ENCODE measurements at places on chromosomes 7 and 10.

- no peak for DNase-seq
These were observed 201.9 kb downstream of the BMPER start for GRCh38 chr7:34107276-34107675.

GRCh38 chr7:28778786-28779185 lies 179.3 kb downstream of the TRIL start:
- no peak for DNase-seq

GRCh38 chr10:132305654-132306342 lies 2.0 kb downstream of the STK32C start:
- DNase-seq = no peak

DNA sequence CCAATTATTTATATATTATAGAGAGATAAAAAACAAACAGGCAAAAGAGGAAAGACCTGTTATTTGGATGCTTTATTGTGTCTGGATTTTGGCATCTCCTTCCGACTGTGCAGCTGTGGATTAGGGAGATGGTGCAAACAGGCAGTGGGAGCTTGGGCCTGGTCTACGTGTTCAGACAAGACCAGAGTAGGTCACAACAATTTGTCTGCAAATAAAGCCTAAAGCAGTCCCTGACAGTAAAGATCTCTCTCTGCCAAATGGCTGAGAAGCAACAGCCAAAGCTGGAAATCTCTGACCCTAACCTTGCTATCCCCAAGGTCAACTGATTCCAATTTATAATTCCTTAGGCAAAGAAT lies 82.0 kb downstream of the ABLIM1 start:
- DNase-seq = no peak

GRCh38 chr7:44693641-44694313 lies 54.9 kb upstream of the ZMIZ2 start:
- DNase-seq = no peak

GRCh38 chr10:73773152-73773879 lies 8.5 kb upstream of the CHCHD1 start:
- no peak for DNase-seq

DNA sequence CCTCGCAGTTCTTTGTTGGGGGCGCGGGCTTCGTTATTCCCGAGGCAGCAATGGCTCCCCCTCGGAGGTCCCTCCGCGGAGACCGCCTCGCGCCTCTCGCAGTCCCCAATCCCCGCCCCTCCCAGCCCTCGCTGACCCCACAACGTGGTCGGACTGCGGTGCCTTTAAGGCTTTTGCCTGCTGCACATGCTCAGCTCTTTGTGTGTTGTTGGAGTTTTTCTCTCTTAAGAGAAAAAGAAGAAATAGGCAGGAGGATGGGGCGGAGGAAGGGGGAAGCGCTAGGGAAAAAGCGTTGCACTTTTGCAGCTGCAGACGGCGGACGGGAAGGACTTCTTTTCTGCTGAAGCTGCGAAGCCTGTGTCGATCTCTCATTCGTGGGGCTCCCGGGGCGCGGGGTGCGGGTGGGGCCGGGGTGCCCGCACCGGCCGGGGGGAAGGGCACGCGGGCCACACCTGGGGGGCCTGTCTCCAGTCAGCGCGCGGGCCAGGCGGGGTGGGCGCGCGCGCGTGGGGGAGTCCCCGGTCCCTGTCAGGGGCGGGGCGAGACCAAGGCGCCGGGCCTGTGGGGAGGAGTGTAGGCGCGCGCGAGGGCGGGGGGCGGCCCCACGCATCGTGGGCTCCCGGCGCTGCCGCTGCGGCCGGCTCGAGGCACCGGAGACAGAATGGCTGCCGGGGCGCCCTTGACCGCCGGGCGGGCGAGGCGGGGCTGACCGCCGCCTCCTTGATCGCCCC lies 445 bp upstream of the ATRNL1 start:
- no peak for DNase-seq

GRCh38 chr7:47418601-47419309 lies 163.2 kb downstream of the TNS3 start:
- DNase-seq = no peak

DNA sequence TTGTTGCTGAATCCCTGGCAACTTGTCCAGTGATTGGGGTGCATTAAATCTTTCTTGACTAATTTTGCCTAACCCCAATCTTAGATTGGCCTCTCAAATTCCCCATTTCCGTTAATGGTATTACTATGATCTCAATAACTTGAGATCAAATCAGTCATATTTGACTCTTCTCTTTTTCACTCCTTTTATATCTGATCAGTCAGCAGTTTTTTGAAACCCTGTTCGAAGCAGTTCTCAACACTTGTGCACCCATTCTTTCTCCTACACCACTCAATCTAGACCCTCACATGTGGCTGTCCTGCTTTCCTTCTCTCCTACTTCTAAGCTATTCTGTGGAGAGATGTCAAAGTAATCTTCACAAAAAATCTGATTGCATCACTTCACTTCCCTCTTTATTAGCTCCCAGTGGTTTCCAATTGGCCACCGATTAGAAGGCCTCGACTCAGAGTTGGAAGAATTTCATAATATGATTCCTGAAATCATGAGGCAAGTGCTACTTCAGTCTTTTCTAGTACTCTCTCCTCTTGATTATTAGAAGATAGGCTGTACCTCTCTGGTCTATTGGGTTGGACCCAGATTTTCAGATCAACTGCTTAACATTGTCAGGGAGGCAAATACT lies 128.9 kb downstream of the ZNF365 start:
- no peak for DNase-seq

- DNase-seq = no peak
These were observed 25.0 kb downstream of the VTI1A start for GRCh38 chr10:112471878-112472487.

GRCh38 chr10:10869592-10869991 lies 148.1 kb upstream of the CELF2 start:
- no peak for DNase-seq

GRCh38 chr7:133207687-133208086 lies 45.2 kb upstream of the EXOC4 start:
- no peak for DNase-seq

- peak; percentile 59 for DNase-seq
These were observed 221.7 kb downstream of the PHTF2 start for GRCh38 chr7:78020136-78020873.

DNA sequence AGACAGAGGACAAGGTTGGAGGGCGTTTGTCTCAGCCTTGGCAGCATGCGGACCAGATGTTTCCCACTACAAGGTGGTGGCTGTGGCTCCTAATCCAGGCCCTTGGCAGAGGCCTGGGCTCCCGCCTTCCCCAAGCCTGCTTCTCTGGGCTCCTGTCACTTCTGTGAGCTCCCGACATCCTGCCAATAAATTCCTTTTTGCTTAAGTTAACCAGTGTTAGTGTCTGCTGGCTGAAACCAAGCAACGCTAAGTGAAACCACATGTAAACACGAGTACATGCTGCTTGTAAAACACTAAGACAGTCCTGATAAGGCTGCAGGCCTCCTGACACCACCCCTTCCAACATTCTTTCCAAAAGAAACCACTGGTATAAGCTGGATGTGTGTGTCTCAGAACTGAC lies 263.6 kb upstream of the ZMIZ1 start:
- DNase-seq = no peak

GRCh38 chr10:73899423-73899822 lies 11.5 kb upstream of the PLAU start:
- no peak for DNase-seq

DNA sequence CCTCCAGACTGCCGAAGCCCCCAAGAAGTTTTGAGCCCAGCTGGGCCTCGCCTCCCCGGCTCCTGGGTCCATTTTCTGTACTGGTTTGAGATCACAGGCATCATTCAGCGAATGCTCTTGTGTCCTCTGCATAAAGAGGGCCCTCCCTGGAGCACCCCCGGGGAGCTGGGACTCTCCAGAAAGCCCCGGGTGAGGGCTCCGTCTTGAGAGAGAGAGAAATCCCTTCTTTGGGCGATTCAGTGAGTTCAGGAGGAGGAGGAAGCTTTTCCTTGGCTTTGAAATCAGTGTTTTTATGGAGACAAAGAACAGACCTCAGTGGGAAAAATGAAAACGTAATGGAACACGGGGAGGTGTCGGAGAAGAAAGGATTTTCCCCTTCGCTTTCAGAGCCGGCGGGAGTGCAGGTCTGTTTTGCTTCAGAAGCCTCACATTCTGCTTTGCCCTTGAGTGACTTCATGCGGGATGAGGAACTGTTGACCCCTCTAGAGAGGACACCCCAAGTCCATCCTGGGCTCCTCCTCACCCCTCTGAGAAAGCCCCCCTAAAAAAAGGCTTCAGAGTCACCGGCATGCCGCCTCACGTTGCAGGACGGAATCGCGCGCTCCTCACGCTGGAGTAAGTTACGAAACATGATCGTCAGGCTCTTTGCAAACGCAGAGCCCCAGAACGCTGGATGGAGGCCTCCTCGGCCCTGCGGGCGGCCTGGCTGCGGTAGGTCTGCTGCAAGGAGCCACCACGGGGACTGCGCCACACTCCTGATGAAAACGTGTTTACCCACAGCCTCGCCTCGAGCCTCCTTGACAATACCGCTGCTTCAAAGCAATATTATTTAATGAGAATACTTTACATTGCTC lies 8.5 kb upstream of the AP5Z1 start:
- no peak for DNase-seq

DNA sequence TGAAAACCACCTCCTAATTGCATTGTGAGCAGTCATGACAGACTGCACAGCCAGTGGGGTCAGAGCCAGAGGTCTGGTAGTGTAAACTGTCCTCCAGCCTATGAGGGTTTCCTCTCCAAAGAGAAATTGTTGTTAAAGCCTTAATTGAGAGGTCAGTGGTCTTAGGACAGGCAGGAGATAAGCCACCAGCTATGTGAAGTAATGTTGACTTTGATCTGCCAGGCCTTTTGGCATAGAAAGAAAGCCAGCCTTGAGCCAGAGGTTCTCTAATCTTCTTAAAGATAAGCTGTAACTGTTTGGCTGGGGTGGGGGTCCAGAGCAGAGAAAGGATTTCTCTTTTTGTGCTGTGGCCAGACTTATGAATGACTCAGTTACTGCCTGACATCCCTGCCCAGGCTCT lies 248.4 kb downstream of the WDR11 start:
- no peak for DNase-seq

DNA sequence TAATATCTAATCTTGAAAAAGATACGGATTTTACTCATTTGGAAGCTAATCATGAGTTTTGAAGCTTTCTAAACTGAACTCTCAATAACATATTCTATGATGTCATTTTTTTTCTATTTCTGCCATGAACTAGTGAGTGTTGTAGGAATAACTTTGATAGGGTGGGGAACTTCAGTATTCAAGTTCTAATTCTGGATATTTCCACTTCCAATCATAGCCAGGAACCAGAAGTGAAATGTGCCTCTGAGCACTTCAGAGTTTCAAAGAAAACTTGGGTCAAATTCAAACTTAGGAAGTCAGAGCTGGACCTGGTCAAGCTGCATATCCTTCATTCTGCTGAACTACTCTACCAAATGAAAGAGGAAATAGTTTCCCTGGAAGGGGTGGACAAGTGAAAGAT lies 847 bp downstream of the AGMO start:
- DNase-seq = no peak

- DNase-seq = no peak
These were observed 67.5 kb upstream of the INSIG1 start for GRCh38 chr7:155230169-155230593.

DNA sequence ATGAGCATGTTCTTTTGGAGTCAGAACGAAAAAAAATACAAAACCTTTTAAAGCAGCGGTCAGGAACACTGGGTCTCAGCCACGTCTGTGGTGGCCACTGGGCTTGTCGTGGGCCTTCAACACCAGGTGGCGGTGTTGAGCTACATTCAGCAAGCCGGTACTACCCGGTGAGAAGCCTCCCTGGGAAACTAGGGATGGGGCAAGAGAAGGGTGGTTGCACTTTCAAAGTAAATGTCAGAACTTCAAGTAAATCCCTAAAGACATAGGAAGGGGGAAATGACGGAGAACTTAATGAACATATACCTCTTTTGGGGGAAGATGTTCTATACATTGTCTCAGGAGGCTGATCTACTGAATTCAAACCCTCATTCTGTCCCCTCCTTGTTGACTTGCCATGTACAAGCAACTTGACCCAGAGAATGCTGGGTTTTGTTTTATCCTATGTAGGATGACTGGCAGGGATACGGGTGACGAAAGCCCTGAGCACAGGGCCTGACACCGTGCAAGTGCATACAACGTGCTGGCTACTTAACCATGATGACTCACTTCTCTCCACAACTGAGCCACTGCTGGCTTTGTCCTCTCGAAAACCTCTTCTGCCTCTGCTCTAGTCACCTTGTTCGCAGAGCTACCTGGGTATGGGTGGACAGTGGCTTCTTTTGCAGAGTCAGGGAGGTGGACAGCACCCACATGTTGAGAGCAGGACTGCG lies 49.0 kb upstream of the BAMBI start:
- DNase-seq = peak; percentile 14

- DNase-seq = no peak
These were observed 4.2 kb downstream of the IKZF1 start for GRCh38 chr7:50308532-50309385.

DNA sequence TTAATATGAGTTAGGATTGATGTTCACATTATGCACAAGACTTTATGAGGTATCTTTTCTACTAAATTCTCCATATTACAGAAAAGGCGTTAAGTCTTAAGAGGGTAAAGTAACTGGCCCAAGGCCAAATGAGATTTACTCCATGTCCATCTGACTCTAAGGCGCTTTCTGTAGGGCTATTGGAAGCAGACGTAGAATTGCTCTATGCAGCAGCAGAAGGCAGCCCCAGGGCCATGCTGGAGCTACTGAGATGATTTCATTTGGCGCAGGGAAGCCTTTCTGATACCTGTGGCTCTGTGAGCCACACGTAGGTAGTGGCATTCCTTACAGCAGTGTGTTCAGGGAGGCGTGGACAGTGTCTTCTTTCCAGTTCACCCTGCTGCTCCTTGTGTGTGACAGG lies 133.1 kb downstream of the SH2D4B start:
- DNase-seq = no peak

DNA sequence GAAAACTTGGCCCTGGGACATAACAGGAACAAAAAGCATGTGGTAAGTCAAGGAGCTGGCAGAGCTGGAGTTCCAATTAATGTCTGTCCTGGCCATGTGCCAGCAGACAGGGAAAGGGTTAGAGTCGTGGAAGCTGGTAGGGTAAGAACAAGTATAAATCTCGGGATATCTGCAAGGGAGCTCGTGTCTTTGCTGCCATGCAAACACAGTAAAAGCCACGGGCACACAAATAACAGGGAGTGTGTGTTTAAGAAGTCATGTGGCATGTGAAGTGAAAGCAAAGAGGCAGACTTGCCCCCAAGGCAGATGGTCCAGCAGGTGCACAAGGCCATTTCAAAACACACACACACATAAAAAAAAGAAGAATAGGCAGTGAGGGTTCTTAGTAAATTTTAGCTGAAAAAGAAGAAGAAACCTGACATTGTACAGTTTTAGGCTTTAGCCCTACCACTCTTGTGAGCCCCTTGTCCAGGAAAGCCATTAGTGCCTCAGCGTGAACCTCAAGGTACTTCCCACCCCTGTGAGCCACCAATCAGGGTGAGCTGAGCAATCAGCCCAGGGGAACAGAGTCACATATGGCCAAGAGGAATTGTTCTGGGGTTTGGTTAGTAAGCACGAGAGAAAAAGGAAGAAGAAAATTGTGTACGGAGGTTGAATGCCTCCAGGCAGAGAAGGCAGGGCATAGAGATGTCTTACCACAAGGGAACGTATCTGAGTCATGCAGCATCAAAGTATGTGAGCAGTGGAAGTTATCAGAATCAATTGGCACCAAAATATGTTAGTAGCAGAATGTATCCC lies 32.8 kb upstream of the ARHGAP12 start:
- no peak for DNase-seq

- DNase-seq = no peak
These were observed 56.7 kb downstream of the BMPR1A start for GRCh38 chr10:86813101-86813500.

Data from NCI-H2081 treated with DMSO at 0.1 percent for 48 hours (cell line).